ENCODE measurements at places on chromosomes 5 and 9.

- DNase-seq: no peak
These were observed 239.2 kb downstream of the DOCK8 start for GRCh38 chr9:453832-454231.

DNA sequence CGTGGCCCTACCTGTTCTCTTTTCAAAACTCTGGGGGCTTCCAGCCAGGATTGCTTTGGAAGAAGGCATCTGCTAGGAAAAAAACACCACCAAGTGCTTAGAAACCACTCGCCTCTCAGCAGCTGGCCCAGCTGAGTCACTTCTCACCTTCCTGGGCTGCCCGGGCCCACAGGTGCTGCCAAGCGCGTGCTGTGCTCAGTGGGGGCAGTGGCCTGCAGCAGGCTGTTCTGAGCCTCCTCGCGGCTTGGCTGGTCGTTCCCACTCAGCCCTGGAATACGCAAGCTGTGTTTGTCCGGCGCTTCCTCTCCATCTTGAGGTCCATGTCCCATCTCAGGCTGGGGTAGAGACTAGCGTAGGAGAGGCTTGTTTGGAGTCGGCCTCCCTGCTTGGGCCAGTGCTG, 102.5 kb upstream of the FCN2 start:
- no peak for DNase-seq

- no peak for DNase-seq
These were observed 132.0 kb downstream of the FAM174A start for GRCh38 chr5:100667161-100667630.

DNA sequence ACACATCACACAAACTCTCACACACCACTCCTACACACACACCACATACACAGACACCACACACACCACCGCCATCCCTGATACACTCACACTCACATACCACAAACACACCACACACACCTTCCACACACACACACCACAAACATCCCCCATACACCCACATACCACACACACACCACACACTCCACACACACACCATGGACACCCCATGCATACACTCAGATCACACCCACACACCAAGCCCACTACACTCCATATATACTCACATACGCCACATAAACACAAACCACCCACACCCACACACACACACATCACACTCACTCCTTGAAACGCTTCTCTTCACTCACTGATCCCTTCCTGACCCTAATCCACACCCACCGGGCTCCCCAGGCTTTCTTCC, 9.1 kb upstream of the ANKRD18A start:
- no peak for DNase-seq
